ENCODE measurements at places on chromosomes 11 and 22.

- DNase-seq: no peak
Observed at GRCh38 chr11:100397401-100397800, 289.7 kb upstream of the ARHGAP42 start.

GRCh38 chr22:32829451-32829851 lies 27.9 kb downstream of the TIMP3 start:
- no peak for DNase-seq

GRCh38 chr11:132088551-132088950 lies 718.1 kb downstream of the NTM start:
- no peak for DNase-seq

- no peak for DNase-seq
Observed at GRCh38 chr11:119107538-119108145, 498 bp downstream of the C2CD2L start.

DNA sequence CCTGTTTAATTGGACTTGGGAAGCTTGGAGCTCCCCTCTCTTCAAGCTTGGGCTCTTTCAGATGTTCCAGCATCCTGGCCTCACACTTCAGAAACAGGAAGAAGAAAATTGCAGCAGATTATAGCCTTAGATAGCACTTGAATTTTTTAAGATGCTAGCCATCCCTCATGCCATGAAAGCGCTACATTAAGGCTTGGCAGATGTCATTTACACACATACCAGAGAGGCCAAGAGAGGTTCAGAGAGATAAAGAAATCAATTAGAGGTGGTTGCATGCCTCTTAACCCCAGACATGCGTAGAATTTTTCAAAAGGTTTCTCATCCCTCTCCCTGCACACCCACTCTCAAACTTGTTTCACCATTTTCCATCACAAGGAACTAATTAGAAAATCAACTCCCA lies 31.9 kb upstream of the DBX1 start:
- no peak for DNase-seq

GRCh38 chr11:9787981-9788521 lies 124.2 kb downstream of the SWAP70 start:
- no peak for DNase-seq

DNA sequence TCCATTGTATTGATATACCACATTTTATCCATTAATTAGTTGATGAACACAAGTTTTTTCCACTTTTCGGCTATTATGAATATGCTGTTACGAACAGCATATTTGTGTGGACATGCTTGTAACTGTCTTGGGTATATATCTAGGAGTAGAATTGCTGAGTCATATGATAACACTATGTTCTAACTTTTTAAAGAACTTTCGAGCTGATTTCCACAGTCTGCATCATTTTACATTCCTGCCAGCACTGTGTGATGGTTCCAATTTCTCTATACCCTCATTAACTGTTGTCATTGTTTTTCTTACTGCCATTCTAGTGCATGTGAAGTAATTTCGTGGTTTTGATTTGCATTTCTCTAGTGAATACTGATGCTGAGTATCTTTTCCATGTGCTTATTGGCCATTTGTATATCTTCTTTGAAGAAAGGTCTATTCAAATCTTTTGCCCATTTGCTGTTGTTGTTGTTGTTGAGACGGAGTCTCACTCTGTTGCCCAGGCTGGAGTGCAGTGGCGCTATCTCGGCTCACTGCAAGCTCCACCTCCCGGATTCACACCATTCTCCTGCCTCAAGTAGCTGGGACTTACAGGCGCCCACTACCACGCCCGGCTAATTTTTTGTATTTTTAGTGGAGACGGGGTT lies 7.4 kb upstream of the RCE1 start:
- DNase-seq: no peak

GRCh38 chr11:45318516-45318915 lies 32.4 kb upstream of the SYT13 start:
- no peak for DNase-seq

DNA sequence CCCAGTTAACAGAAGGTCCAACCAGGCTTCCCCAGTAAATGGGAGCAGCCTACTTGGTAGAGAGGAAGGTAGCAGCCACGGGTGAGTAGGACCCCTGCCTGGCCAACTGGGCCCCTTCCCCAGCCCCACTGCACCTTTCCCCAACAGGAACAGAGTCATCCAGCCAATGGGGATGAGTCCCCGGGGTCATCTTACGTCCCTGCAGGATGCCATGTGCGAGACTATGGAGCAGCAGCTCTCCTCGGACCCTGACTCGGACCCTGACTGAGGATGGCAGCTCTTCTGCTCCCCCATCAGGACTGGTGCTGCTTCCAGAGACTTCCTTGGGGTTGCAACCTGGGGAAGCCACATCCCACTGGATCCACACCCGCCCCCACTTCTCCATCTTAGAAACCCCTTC lies 6.6 kb downstream of the RIC8A start:
- no peak for DNase-seq

DNA sequence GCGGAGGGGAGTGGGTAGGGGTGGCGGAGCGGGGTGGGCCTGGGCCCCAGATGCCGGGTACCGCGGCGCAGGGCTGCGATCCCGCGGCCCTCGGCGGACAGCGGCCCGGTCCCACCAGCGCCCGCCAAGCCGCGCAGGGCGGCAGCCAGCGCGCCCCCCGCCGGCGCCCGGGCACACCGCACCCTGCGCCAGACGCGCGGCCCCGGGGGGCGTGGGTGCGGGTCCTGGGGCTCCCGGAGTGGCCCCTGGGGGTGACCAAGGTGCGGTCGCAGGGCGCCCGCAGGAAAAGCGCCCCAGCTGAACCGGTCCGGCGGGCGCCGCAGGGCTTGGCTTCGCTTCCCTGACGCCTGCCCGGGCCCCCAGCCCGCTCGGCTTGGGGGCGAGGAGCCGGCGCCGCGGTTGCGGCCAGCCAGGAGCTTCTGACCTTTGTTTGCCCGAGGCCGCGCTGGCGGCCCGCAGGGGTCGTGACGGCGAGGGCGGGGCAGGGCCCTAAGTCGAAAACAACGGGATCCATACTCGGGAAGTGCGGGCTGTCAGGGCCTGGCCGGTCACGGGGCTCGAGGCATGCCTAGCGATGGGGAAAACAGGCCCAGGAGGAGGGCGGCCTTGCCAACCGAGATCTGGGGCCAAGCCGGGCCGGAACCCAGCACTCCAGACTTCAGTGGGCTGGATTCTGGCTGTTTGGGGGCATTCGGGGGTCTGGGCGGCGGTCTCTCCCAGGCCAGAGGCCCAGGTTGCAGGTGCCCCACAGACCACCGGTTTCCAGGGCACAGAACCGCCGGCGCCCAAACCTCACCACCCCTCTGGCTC lies 581 bp upstream of the AP5B1 start:
- peak; percentile 32 for DNase-seq

- DNase-seq: no peak
Observed at GRCh38 chr11:27421819-27422494, 50.6 kb downstream of the LGR4 start.

- DNase-seq: no peak
Observed at GRCh38 chr11:16028419-16028818, 327.9 kb downstream of the SOX6 start.

DNA sequence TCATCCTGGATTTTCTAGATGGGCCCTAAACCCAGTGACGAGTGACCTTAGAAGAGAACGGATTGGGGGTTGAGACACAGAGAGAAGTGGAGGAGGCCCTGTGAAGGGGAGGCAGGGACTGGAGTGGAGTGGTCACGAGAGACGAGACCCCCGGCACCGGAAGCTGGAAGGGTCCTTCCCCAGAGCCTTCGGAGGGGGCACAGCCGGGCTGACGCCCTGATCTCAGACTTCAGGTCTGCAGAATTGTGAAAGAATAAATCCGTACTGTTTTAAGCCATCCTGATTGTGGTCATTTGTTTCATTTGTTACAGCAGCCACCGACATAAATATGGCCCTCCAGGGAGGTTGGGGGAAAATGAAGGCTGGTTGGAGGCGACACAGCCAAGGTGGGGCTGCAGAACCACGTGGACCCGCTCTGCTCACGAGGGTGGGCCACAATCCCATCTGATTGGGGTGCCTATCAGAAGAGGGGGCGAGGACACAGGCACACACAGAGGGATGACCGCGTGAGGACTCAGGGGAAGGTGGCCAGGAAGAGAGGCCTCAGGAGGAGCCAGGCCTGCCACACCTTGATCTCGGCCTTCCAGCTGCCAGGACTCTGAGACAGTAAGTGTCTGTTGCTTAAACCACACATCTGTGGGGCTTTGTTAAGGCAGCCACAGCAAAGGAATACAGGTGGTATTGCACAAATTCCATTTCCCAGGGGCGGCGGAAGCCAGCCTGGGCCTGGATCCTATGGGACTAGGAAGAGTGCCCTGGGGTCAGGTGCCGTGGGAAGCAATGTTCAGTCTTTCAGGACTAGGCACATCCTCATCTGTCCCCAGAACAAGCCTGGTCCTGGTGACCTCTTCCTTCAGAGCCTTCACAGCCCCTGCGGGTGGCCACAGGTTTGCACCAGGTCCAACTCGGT lies 73.3 kb upstream of the SHANK2 start:
- DNase-seq: no peak

- no peak for DNase-seq
Observed at GRCh38 chr11:2265854-2266585, 4.4 kb downstream of the ASCL2 start.

DNA sequence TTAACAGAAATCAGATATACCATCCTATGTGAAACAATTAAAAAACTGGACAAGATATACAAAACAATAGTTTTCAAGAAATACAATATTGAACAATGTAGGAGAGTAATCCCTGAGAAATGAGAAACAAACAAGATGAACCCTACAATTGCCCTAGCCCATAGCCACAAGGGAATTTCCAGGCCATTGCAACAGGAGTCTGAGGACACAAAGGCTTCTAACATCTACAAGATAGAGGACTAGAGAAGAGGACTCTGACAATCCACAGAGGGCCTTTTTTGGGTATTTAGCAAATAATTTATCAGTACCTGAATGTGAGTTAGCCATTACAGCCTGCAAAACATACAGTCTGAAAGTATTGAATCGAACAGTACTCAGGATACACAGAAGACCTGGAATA lies 251.7 kb downstream of the GRM5 start:
- no peak for DNase-seq

- peak; percentile 82 for DNase-seq
Observed at GRCh38 chr11:45655347-45655756, 10.1 kb downstream of the CHST1 start.

DNA sequence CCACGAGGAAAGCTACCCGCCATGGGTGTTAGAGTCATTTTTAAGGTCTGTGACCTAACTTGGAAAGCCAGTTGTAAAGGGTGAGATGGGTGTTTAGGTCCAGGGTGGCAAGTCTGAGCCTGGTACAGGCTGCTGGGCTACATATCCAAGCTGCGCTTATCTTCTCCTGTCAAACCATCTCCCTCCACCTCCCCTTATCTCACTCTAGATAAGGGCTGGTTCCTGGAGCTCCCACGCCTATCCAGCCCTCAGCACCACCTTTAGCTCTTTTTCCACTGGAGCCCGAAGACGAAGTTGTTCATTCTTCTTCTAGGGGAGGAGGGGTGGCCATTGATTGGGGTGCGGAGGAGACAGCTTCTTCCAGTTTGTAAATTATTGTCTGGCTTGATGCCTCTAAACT lies 48.5 kb downstream of the MICAL2 start:
- DNase-seq: no peak

- no peak for DNase-seq
Observed at GRCh38 chr11:62721994-62722393, 5.3 kb downstream of the HNRNPUL2 start.

DNA sequence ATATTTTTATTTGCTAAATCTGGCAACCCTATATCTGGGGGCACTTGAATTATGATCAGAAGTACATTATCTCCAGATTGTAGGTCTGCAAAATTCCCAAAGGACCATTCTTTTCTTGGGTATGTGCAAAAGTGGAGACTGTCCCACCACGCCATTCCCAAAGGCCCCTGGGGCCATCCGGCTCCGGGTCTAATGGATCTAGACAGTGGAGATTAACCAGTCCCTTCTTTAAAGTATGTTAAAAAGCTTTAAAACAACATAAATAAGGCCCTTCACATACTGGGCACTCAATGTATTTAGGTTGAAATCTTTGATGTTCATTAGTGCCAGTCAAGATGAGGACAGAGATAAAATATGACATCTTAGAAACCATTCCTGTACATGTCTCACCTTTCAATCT lies 124.1 kb downstream of the MAML2 start:
- no peak for DNase-seq

DNA sequence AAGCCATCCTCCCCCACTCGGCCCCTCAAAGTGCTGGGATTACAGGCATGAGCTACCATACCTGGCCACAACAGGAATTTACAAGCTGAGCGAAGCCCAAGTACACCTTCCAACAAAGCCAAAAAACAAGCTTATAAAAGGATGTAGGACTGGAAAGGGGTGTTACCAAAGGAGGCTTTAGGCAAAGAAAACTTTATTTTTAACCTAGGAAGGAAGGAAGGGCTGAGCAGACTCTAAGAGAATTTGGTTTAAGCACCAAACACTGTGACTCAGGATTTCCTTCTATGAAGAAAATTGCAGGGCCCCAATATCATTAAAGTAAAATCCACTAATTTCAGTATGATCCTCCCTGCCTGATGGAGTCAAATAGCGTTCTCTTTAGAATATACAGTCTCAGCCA lies 12.1 kb downstream of the DENND5A start:
- no peak for DNase-seq

DNA sequence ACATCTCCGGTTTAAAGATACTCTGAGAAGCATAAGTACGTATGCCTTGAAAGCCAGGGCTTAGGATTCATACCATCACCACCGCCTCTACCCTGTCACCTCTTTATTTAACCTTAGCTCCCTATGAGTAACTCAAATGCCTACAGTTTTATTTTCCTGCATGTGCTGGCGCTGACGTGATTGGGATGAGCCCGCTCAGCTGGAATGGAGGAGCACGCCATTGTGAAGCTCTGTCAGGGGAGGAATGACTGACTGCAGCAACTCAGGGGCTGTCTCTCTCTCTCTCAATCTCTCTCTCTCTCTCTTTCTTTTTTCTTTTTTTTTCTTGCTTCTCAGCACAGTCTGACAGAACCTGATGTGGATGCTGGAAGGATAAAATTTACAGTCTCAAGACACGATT lies 12.4 kb downstream of the CAVIN3 start:
- DNase-seq: no peak

DNA sequence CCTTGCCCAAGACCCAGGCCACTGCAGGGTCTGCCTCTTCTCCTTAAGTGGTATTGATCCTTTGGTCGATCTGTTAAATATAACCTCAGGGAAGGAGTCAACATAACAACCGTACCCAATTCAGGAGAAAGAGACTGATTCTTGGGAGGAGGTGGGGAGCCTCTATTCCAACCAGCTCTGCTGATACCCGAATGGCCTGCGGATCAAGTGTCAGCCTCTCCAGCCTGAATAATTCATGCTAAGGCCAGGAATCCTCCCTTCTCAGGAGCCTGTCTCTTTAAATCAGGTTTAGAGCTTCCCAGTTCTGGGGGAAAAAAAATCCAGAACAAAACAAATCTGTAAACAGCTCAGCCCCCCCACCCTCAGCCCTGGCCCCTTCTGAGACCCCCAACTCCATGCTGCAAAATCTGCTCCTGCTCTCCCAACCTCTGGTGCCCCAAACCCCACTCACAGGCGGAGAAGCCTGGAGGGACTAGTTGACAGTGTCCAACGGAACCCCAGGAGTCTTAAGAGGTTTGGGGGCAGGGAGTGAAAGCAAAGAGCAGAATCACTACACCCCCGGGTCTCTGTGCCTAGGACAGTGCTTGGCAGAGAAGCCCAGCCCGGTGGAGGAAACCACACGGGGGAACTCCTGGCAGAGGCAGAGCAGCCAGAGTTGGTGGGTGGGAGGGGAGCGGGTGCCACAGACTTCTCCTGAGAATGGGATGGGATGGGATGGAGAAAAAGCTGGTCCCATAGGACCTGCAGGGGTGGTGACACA lies 863 bp upstream of the TPBGL start:
- no peak for DNase-seq

Measured in NCI-H345 (cell line).